Ascending aorta (tissue), 2 donors: ENCODE measurements at places on chromosomes 13 and 19. TPM values are rescaled to one million over a fixed set of nuclear protein-coding genes. Genes with fewer than 3 reads are reported as not detected.

GRCh38 chr19:3119071-3119595, 16.7 kb upstream of the GNA15 start:
- DNase-seq: no peak

DNA sequence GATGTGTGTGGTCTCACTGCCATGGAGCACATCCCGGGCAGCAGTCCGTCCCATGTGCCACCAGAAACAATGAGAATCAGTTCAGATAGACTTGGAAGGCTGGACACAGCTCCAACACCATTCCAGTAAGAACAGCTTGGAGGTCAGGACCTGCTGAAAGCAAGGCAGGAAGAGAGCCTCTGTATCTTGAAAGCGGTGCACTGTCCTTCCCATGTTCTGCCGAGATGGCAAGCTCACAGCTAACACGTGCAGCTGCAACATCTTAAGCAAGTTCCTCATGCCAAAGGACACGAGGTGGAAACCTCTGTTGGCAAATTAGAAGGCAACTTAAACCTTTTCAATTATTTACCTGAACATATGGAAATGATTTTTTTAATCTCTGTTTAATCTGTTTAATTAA, 175.4 kb downstream of the DLEU7 start:
- no peak for DNase-seq

GRCh38 chr19:29953352-29954247, 11.6 kb downstream of the URI1 start:
- DNase-seq: no peak

- DNase-seq: no peak
Measured at GRCh38 chr13:23695711-23696464, 125.7 kb downstream of the TNFRSF19 start.

DNA sequence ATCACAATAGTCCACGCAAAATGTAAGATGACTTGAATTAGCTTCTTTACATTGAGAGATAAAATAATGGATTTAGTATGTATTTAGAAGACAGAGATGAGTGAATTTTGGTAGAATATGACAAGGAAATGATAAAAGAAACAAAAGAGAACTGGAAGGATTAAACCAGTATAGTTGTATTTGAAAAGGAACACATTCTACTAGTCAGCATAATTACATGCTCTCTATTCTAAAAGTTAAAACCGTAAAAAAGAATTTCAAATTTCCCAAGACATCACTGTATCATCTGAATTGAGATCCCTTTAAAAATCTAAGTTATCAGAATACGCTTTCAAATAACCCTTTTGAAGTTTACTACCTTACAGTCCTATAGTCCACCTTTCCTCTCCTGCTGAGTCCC, 1156.7 kb upstream of the PCDH9 start:
- DNase-seq: no peak

DNA sequence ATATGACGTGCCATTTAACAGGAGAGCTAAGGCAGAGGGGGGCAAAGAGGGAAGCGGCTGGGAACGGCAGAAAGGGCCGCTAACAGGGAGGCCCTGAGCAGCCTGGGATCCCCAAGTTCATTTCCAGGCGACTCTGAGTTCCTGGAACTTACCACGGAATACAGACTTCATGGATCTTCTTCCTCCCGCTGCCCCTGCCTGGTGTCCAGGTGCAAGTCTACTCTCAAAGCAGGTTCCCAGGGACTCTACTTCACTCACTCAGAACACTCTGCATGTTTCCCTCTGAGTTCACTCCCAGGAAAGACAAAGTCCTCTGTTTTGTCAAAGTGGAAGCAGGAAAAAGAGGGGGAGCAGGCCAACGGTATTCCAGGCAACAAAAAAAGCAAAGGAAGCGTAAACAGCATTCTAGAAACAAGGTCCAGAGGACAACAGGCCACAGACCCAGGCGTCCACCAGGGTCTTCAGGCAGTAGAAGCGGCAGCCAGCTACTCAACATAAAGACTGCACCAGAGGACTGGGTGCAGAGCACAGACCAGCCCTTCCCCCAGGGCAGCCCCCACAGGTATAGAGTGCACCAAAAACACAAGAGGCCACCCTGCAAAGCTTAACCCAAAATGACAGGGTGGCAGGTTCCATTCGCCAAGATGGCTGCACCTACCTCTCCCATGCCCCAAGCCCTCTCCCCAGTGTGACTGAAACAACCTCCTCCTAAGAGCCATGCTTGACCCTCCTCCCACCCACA, 3.0 kb downstream of the MIER2 start:
- no peak for DNase-seq

DNA sequence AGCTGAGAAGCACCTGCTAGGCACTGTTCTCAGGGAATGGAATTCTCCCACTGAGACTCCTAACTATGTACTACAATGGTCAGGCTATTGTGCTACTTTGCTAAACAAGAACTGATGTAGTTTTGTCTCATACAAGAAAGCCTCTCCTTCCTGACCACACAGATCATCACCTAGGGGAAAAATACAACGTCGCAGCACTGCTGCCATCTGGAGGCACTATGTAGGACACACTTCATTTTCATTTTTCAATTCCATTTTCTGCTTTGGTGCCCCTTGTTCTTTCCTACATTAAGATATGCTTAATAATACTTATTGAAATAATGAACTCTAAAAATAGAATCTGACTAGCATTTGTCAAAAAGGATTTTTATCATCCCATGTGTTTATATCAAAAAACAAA, 21.1 kb downstream of the PROSER1 start:
- no peak for DNase-seq

N4BP2L1 gene
- 27.2 TPM for total RNA-seq

GRCh38 chr13:48853728-48854102, 122.0 kb upstream of the FNDC3A start:
- no peak for DNase-seq

GRCh38 chr13:107883561-107884175, 331.7 kb downstream of the LIG4 start:
- no peak for DNase-seq

CEACAM4 gene
- total RNA-seq: not detected

GRCh38 chr19:52191389-52191788, 1.5 kb downstream of the PPP2R1A start:
- no peak for DNase-seq

IPO5 gene
- total RNA-seq: 49.5 TPM

DNA sequence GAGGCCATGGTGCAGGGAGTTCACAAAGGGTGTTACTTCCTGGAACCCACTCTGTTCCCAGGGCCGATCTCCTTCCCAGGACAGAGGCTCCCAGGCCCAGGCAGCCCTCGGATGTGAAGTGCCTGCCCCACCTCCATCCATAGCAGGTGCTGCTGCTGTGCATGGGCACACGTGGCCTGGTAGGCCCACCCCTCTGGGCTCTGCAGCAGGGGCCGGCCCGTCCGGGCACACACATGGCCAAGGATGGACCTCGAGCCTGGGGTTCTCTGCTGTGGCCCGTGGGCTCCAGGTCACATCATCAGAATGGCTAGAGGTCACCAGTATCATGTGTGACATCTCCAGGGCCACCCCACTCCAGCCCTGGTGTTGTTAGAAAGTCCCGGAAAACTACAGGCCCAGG, 71.8 kb downstream of the GADD45B start:
- no peak for DNase-seq

IL17D gene
- not detected for total RNA-seq

- no peak for DNase-seq
Measured at GRCh38 chr13:95573221-95573620, 20.7 kb downstream of the CLDN10 start.

ZNF600 gene
- 4.8 TPM for total RNA-seq

PCDH17 gene
- total RNA-seq: 36.0 TPM

GRCh38 chr13:99886706-99887105, 84.9 kb downstream of the ZIC5 start:
- DNase-seq: no peak

- DNase-seq: no peak
Measured at GRCh38 chr19:15291548-15292021, 40.8 kb downstream of the BRD4 start.

CDX2 gene
- not detected for total RNA-seq

LYPD3 gene
- total RNA-seq: not detected

DNA sequence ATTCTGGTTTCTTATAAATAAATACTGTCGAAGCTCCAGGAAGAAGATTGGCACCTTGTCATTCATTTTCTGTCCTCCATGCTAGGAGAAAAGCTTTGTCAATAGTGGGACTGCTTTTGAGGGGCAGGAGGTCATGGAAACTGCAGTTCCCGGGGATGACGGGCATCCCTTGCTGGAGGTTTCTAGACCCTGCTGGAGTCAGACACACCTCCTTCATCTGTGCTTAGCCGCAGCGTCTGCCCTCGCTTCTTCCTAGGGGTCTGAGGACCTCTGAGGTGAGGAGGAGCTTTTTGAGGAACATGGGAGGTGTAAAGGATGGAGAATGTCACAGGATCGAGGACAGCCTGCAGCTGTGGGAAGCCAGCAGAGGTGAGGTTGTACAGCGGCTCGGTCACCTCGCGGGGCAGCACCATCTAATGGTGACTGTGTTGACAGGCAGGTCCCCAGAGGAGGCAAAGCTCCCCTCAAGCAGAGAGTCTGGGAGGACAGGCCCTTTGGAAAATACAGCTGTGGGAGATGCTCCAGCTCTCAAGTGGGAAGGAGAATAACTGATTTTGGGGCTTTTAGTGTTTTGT, 172.7 kb upstream of the RNF113B start:
- DNase-seq: no peak

- DNase-seq: no peak
Measured at GRCh38 chr19:28012361-28012760, 1200.6 kb downstream of the UQCRFS1 start.

DNA sequence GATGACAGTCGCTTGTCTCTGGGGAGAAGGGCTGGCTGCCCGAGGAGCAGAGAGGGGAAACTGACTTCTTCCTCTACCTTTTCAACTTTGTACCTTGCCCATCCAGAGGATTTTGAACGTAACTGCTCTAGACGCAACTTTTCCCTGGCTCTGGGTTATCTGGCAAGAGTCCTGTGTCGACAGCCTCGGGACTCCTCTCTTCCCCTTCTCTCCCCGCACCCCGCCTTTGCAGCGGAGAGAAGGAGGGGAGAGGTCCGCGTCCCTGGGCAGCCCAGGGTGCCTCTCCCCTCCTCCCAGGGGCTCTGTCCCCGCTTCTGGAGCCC, 574 bp downstream of the SH3GL1 start:
- DNase-seq: peak; percentile 70

GRCh38 chr13:79779761-79780160, 298.8 kb downstream of the NDFIP2 start:
- peak; percentile 64 for DNase-seq

CHST8 gene
- not detected for total RNA-seq

DNA sequence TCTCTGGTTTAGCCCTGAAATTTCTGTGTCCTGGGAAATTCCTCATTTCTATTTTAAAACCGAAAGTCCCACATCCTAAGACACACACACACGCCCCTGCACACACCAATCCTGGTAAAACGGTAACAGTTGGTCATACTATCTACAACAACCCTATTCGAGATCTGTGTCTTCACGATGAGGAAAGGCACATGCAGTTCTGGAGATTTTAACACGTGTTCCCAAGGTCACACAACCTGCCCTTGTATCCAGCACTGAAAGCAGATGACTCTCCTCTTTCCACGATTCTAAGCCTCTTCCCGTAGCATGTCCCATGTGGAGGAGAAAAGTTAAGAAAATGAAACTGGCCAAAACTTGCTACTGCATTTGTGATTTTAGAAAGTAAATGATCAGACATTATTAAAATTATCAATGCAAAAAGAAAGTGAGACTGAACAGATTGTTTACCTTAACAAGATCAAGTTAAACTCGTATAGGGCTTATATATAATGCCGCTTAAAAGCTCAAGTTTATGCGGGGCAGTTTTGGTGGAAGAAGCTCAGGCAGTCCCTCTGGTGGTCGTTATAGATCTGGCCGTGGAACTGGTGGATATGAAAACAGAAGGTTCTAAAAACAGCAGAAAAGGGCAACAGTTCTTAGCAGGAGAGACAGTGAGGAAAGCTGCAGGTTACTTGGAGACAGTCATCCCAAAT, 32.7 kb downstream of the VSTM1 start:
- DNase-seq: no peak

TEX101 gene
- total RNA-seq: not detected

- DNase-seq: no peak
Measured at GRCh38 chr13:40074338-40074737, 418.9 kb downstream of the COG6 start.
